ENCODE measurements at places on chromosomes 7 and 10.

DNA sequence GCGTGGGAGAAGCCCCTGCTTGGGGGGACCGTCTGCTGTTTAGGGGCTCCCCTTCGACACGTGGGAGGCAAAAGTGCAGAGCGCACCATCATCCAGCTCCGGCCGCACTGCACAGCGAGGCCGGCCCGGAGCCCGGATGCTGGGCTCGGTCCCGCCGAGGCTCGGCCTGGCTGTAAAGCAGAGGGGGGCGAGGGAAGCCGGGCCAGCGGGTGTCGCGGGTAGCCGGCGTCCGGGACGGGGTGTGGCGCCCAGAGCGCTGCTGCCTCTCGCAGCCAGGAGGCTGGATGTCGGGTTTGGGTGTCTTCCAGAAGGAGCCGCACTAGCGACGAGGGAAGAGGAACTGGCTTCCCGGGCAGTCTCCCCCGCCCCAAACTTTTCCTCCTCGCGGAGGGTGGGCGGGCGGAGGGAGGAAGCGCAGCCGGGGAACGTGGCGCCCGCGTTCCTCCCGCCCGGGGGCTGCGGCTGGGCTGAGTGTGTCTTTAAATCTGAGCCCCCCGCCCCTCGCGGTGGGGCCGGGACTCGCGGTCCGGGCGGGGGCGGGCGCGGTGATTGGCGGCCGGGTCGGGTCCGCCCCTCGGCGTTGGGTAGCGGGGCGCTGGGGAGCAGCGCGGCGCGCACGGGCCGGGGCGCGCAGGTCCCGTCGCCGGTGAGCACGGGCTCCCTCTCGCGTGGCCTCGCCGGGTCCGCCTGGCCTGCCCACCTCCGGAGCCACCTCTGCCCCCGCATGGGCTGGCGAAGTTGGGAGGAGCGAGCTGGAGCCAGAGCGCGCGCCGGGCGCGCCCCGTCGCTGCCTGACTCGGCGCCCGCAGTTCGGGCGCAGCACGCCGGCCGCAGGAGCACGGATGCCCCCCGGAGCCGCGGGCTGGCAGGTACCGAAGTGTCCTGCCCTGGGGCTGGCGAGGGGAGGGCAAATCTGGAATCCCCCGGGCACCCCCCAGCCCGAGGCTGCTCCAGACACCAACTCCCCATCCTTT, at the start of gene PALD1:
Gene PALD1 (plus strand): TSS at position 577 of the 974 bp plus-strand sequence. CDS start 47,185 bp downstream, outside the sequence.
- no peak for DNase-seq

DNA sequence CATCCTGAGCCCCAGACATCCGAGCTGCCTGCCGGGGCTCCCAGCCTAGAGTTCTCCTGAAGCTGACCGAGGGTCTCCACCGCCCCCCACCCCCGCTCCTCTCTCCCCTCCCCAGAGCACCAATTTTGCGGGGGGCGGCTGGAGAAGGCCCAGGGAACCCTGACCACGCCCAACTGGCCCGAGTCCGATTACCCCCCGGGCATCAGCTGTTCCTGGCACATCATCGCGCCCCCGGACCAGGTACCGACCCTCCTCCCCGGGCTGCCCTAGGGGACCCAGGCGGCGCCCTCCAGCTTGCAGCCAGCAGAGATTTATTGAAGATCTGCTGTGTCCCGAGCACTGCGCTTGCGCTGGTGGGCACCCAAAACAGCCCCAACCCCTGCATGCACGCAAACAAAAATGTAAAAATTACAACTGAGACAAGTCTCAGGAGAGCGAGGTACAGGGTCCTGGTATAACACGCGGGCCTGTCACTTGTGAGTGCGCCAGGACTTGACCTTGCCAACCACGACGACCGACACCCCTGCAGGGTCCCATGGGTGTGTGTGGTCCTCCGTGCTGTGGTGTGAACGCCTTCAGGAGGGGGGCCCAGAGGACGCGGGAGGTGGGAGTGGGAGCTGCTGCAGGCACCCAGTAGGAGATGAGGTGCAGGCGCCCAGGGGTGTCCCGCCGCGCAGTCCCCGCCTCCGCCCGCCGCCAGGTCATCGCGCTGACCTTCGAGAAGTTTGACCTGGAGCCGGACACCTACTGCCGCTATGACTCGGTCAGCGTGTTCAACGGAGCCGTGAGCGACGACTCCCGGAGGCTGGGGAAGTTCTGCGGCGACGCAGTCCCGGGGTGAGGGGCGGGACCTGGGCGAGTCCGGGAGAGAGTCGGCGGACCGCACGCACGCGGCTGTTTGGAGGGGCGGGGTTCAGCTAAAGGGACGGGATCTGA, 3.1 kb downstream of the PCOLCE start:
- DNase-seq = no peak

- no peak for DNase-seq
Observed at GRCh38 chr7:24833549-24833948, 76.3 kb upstream of the GSDME start.

DNA sequence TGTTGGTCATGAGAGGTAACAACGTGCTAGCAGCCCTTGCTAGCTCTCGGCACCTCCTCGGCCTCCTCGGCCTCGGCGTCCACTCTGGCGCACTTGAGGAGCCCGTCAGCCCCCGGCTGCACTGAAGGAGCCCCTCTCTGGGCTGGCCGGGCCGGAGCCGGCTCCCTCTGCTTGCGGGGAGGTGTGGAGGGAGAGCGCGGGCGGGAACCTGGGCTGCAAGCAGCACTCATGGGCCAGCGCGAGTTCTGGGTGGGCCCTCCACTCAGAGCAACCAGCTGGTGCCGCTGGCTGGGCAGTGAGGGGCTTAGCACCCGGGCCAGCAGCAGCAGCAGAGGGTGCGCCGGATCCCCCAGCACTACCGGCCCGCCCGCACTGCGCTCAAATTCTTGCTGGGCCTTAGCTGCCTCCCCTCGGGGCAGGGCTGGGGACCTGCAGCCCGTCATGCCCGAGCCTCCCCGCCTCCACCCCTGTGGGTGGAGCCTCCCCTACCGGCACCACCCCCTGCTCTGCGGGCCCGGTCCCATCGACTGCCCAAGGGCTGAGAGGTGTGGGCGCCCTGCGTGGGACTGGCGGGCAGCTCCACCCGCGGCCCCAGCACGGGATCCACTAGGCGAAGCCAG, 96.1 kb downstream of the PAXIP1 start:
- no peak for DNase-seq

DNA sequence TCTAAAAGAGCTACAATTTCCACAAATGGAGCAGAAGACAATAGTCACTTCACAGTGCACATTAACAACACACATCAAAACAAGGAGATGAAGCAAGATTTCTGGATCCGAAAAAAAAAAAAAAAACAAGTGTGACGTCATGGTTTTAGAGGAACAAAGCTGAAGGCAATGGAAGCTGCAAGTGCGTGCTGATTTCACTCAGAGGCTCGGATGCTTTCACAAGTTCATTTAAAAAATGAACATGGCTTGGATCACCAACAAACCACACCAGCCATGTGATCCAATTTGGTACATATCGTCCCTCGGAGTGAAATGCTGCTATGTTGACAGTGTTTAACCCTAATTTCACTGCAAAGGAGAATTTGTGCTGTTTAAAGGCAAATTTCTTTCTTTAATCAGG, 337.0 kb upstream of the PRKCQ start:
- DNase-seq = no peak

- no peak for DNase-seq
Observed at GRCh38 chr10:103793920-103794883, 61.2 kb downstream of the SH3PXD2A start.

DNA sequence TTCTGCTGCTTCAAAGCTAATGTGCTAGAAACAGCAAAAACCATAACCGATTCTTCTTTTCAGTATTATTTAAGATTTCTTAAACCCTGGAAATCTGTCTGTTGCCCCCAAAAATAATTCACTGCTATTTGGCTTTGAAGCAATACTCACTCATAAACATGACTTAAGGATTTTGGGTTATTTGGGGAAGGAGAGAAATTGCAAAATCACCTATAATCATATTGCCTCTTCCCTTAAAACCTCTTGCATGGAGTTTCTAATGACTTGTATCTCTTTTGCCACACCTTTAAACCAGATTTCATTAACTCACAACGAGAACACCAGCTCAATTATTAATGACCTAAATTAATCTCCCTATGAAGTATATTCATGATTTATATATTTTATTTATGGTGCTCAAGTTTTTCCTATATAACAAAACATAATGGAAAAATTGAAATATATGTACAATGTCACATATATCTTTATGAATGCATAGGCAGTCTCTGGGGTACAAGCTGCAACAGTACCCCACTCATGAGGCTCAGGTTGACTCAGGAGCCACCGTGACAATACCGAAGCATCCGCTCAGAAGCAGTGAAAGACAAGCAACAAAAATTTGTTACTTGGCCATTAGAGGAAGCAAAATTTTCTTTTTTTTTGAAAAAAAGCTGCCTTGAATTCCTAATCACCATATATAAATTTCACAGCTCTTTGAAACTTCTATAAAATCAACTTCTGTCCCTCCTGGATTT, 3.0 kb downstream of the NAMPT start:
- no peak for DNase-seq

GRCh38 chr7:156666368-156667109, 26.0 kb downstream of the RNF32 start:
- DNase-seq = no peak

- DNase-seq = no peak
Observed at GRCh38 chr10:112775892-112776674, 174.0 kb upstream of the TCF7L2 start.

DNA sequence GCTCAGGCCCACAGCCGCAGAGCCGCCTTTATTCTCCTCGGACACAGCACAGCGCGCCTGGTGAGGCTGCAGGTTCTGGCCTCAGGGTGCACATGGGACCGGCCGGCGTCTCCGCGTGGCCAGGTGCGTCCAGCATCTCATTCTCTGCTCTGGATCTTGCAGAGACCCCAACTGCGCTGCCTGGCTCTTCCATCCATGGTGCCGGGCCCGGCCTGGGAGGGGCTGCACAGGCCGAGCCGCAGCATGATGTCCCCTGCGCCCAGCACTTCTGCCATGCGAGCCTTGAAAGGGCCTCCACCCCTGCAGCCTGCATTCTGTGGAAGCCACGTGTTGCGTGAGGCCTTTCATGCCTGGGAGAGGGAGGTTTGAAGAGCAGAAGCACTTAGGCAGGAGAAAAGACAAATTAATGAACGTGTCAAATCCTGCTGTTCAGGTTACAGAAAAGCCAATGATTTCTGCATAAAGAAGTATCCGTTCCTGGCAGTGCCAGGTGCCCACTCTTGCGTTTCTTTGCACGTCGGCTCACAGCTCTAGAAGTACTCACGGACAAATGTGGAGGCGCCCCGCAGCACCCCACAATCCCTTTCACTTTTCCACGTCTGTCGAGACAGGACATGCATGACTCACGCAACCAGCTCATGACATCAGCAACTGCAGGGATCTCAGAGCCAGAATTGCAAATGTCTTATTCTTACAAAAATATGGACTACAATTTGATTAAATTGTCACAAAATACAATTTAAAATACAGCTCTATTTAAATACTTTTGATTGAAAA, 571.4 kb downstream of the DNAJB6 start:
- DNase-seq = no peak

DNA sequence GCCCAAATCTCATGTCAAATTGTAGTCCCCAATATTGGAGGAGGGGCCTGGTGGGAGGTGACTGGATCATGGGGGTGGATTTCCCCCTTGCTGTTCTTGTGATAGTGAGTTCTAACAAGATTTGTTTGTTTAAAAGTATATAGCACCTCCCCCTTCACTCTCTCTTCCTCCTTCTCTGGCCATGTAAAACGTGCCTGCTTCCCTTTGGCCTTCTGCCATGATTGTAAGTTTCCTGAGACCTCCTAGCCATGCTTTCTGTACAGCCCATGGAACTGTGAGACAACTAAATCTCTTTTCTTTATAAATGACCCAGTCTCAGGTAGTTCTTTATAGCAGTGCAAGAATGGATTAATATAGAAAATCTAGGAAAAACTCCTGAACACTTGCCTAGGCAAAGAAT, 202.1 kb upstream of the SLC26A5 start:
- no peak for DNase-seq

DNA sequence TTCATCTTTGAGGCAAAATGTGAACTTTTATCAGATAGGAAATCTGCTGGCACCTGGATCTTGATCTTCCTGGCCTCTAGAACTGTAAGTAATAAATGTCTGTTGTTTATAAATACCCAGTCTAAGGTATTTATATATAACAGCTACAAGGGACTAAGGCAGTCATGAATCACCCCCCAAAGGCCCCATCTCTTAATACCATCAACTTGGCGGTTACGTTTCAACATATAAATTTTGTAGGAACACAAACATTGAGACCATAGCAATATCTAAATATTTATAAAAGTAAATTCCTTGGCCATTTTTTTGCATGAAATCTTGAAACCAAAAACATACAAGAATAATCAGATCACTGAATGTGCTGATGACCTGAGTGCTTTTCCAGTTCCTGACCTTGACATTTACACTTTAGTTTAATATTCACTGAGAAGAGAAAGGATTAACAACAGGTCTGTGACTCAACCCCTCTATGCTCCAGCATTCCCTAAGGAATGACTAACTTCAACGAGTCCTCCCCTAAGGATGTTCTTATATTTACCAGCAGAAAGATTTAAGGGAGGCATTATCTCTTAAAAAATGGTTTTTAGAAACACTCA, 1438.5 kb upstream of the CELF2 start:
- DNase-seq = peak; percentile 75

- no peak for DNase-seq
Observed at GRCh38 chr10:131099028-131099726, 212.3 kb downstream of the TCERG1L start.

- DNase-seq = no peak
Observed at GRCh38 chr10:101818872-101819633, 809 bp upstream of the OGA start.

DNA sequence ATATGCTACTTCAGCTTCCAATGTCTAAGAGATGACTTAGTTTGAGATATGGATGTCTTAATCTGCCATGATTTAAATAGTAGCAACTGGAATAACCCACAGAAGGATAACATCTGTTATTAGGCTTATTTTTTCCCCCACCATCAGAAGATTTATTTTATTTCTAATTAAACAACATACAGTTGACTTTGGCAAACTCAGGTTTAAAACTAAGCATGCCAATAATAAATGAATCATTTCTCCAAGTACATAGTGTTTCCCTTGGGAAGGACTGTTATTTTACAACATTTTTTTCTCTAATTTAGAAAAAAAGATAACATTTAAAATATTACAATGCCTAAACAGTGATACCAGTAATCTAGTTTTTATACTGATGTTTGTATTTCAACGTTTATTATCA, 58.4 kb downstream of the SFTPD start:
- DNase-seq = no peak

- DNase-seq = no peak
Observed at GRCh38 chr10:62620491-62620890, 184.0 kb upstream of the ADO start.

GRCh38 chr7:44366986-44367385, 41.6 kb upstream of the CAMK2B start:
- DNase-seq = no peak

DNA sequence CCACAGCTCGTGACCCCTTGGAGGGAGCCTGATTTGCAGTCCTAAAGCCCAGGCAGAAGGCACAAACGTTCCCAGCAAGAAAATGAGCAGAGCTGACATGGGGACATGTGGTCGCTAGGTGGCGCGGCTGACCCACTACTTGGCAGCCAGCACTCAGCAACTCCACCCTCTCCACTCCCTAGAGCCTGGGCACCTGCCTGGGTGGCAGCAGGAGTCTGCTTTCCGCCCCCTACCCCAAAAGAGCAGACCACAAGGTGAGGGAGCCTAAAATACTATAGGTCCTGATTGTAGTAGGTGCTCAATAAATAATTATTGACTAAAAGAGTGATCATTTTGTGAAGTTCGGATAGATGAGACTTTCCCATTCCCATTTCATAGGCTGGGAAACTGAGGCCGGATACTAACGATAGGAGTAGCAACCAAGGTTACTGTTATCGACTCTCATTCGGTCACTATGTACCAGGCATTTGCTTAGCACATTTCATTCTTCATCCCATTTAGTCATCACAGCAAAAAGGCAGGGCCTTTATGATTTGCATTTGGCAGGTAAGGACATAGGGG, 57.4 kb downstream of the NEUROG3 start:
- peak; percentile 51 for DNase-seq
